Activated T-cell treated with anti-CD3 and anti-CD28 coated beads, Interleukin-2, amount 50 U/mL, for 48 hours (primary cell): ENCODE measurements at places on chromosomes 1 and 21.

GRCh38 chr1:60265560-60266535, 192.3 kb upstream of the C1orf87 start:
- DNase-seq = no peak

- DNase-seq = no peak
Measured at GRCh38 chr1:9653210-9653490, 1.6 kb downstream of the PIK3CD start.

GRCh38 chr1:94228640-94229375, 8.6 kb downstream of the ARHGAP29 start:
- DNase-seq = no peak

DNA sequence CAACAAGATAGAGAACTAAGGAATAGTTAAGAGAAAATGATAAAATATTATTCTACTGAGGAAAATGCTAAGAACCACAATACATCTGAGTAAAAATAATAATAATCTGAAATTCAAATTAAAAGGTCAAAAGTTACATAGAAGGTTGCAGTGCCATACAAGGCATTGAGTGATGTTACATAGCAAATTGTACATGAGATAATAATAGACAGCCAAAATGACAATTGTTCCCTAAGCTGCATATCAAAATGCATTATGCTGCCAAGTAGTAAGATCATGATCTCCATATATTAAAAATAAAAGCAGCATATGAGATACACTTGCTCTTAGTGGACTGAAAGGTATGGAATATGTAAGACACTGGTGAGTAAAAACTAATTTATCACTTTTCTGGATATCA, 547.7 kb downstream of the KCNT2 start:
- DNase-seq = no peak

DNA sequence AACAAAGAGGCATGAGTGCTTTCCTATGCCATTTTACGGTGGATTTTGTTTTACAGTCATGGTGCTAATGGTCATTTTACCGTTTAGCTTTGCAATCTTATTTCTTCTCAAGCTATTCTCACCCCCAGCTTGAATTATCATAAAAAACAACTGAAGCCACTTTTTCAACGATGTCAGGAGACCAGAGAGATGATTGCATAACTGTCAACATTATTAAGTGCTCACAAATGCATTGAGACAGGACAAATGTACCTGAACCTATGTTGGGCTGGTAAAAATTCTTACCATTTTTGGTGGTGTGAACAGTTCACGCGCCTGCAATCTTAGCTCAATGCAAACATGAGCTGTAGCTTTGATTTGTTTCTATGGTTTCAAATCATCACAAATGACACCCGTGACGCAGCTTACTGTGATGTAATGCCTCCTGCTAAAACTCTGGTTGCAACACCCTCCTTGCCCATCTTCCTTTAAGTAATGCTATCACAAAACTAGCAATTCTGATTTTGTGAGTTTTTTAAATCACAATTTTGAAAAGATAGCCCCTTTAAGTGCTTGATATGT, 104.4 kb downstream of the UCHL5 start:
- no peak for DNase-seq

- DNase-seq = no peak
Measured at GRCh38 chr1:38745476-38746401, 113.8 kb downstream of the RRAGC start.

DNA sequence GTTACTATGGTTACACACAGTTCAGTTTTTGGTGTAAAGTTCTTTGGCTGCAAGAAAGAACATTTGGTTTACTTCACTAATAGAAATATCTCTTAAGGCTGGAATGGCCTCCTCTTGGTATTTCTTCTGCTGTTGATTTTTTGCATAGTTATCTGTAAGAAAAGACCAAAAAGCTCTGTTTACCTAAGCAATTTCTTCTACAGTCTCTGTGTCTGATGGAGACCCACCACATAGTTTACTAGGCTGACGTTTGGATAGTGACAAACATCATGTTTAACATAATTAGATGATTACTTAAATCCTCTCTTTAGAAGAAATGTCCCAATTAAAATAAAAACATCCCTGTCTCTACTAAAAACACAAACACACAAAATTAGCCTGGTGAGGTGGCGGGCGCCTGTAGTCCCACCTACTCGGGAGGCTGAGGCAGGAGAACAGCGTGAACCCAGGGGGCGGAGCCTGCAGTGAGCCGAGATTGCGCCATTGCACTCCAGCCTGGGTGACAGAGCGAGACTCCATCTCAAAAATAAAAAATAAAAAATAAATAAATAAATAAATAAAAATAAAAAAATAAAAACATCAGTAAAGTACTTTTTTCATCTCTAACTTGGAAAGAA, 7.2 kb downstream of the PIGP start:
- no peak for DNase-seq

DNA sequence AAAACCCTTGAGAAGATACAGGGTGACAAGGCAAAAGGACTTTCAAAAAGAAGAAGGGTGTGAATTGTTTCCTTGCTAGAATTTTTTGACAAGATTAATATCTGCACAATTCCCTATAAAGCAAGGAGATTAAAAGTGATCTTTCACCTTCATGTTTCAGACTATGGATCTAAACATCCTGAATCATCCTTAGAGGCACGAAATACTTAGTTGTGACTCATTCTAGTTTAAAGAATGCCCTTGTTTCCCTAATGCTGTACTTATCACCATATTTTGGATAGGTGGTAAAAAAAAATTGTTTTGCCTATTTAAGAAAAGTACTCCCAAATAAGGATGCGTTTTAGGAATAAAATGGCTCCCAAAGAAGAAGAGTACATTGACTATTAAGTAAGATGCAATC, 415.1 kb downstream of the LRRIQ3 start:
- DNase-seq = no peak

DNA sequence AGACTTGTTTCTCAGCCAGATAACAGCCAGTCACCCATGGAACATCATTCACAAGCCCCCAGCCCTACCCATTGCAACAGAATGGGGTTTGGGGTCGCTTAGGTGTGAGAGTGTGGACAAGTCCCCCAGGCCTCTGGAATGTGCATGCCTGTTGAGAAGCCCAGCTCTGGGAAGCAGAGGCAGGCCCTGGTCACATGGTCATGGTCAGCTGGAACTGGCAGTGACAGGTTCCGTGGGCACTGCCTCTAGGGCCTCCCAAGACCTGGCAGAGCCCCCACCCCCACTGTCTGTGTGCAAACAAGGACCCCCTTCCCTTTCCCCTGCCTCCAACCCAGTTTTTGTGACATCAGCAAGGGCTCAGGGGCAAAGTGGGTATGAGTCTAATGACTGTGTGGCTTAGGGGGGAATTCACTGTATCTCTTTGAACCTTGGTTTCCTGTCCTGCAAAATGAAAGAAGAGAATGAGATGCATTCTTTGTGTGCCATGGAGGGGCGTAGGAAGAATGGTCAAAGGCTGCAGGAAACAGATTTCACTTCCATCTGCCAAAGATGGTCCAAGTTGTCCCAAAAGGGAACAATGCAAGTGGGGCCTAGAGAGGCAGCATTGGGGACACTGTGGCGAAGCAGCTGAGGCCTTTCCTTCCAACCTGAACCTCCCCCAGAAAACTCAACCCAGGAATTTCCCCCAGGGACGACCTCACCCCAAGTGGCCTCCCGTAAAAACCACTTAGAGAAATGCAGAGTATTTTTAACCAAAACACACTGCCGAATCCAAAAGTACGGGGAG, 34.7 kb upstream of the SELENON start:
- DNase-seq = no peak

DNA sequence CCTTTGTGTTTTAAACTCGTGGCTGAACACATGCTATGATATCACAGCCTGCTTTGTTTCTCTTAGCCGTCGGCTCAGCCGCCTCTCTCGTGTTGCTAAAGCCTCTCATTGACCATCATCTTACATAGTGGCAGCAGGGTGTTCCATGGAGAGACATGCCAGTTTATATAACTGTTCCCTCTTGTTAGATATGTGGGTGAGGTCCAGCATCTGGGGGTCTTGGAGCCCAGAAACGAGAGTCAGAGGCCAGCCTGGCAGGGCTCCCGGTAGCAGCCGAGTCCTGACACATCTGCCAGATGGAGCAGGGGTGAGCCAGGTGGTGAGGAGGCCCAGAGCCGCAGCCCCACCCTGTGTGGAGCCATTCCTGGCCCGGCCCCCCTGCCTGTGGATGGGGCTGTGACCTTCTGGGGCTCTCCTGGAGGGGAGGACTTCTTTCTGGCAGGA, 11.9 kb downstream of the PODN start:
- no peak for DNase-seq

- no peak for DNase-seq
Measured at GRCh38 chr1:34398916-34399275, 222.2 kb downstream of the C1orf94 start.

- DNase-seq = no peak
Measured at GRCh38 chr1:220990427-220991339, 111.4 kb downstream of the HLX start.

- no peak for DNase-seq
Measured at GRCh38 chr1:156812293-156812990, 4.2 kb downstream of the SH2D2A start.

DNA sequence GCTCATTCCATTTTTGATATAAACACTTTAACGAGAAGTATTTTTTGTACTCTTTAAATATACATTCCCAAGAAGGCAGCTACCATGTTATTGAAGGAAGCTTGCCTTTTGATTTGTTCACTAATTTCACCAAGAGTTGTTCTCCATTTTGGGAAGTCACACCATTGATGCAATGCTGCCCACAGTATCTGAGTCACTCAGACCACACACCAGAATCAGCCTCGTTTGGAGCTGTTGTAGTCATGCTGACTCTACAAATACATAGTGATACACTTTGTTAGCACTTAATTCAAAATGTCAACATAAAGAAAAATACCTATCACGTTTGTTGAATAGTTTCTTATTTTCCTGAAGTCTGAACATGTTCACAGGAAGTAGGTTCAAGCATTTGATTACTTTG, 78.7 kb downstream of the PAPPA2 start:
- DNase-seq = no peak

- no peak for DNase-seq
Measured at GRCh38 chr1:115544131-115544530, 97.6 kb upstream of the VANGL1 start.

DNA sequence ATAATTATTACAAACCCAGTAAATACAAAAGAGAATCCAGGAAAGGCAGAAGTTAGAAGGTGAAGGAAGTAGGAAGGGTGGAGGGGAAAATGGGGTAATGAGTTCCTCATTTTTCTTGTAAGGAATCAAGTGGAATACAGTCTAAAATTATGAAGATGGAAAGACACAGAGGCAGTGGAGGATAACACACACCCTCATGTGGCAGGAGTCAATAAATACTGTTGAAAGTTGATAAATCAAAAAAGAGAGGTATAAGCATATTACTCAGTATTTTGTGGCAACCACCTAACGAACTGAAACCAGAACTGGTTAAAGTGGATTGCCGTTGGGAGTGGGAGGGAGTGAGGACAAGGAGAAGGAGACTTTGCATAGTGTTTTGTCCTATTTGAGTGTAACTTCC, 78.6 kb upstream of the SLC44A3 start:
- DNase-seq = no peak

DNA sequence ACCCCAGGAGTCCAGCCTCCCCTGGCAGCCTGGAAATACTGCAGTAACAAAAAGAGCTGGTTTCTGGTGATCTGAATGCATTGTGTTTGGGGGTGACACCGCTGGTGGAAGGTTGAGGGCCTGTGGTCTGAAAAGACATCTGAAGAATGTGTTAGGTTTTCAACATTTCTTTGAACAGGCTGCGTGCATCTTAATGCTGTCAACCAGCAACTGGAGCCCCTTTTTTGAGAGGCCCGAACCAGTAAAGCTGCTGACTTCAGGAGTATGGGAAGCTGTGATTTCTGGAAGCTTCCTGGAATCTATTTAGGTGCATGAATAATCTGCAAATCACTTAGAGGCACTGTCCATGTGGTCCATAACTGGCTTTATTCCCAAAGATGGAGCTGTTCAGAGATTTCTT, 17.0 kb downstream of the ATP5PO start:
- no peak for DNase-seq

- DNase-seq = no peak
Measured at GRCh38 chr1:81574408-81574807, 226.3 kb upstream of the ADGRL2 start.

DNA sequence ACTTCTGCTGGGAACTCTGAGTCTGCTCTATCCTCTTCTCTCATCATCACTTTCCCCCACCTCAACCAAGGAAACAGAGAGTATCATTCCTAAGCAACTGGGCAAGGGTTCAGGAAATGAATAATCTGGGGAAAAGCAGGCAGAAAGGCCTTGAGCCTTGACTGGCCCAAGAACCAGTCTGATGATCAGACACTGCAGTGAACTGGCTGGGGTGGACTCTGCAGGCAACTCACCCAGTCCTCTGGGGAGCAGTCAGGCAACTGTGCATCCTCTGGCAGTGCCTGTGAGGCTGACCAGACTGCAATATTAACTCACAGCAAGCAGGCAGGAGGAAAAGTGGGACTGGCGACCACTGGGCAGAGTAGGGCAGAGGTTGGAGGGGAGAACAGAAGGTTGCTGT, 991 bp downstream of the ANKRD35 start:
- no peak for DNase-seq

GRCh38 chr1:32865639-32866405, 4.9 kb downstream of the FNDC5 start:
- DNase-seq = no peak

DNA sequence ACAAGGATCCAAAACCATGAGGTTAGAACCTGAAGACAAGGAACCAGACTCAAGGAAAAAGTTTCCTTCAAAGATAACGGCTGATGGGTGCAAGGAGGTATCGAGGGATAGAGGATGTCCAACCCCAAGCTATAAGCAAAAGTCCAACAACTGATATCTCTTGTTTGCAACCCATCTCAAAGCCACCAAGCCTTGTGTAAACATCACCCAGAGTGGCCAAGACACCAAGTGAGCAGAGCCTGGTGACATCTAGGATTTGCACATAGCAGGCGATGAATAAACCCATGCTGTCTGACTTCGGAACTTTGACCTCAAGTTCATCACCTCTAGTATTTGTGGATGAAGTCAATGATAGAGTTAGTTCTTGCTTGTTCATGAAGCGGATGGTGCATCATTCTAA, 180.7 kb downstream of the ETS2 start:
- no peak for DNase-seq

- no peak for DNase-seq
Measured at GRCh38 chr1:156858959-156859522, at the start of gene INSRR. Gene INSRR, minus strand, starts transcription at chr1:156859117. Its CDS starts 496 bp downstream, at chr1:156858621.

GRCh38 chr1:70856201-70856600, 191.4 kb downstream of the PTGER3 start:
- no peak for DNase-seq

- no peak for DNase-seq
Measured at GRCh38 chr1:244324176-244324883, 127.4 kb downstream of the ADSS2 start.

DNA sequence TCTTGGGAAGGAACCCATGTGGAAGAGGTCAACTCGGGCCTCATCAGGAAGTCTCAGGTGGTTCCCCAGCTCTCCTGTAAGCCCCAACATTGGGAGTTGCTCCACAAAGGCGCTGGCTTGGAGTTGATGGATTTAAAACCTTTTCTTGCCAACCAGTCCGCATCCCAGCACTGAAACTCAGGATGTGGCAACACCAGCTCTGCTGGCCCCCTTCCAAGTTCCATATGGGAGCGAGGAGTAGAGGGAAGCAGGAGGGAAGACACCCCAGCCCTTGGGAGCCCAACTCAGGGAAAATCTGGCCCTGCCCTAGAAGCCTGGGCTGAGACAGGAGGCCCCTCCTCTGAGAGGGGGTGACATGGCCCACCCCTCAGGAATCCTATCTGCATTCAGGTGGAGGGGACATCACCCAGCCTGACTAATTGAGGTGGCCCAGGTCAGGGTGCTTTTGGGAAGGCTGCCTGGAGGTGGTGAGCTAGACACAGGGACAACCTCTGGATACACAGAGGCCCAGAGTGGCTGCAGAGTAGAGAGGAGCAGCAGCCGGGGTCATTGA, 33.1 kb upstream of the DMBX1 start:
- no peak for DNase-seq

- DNase-seq = no peak
Measured at GRCh38 chr1:202589190-202589930, 120.9 kb downstream of the SYT2 start.
